Colonic mucosa (tissue), 4 donors: ENCODE measurements at places on chromosomes 6 and 20.
A peak's percentile ranks its signal among the peaks of the same experiment; 100 is the strongest.

DNA sequence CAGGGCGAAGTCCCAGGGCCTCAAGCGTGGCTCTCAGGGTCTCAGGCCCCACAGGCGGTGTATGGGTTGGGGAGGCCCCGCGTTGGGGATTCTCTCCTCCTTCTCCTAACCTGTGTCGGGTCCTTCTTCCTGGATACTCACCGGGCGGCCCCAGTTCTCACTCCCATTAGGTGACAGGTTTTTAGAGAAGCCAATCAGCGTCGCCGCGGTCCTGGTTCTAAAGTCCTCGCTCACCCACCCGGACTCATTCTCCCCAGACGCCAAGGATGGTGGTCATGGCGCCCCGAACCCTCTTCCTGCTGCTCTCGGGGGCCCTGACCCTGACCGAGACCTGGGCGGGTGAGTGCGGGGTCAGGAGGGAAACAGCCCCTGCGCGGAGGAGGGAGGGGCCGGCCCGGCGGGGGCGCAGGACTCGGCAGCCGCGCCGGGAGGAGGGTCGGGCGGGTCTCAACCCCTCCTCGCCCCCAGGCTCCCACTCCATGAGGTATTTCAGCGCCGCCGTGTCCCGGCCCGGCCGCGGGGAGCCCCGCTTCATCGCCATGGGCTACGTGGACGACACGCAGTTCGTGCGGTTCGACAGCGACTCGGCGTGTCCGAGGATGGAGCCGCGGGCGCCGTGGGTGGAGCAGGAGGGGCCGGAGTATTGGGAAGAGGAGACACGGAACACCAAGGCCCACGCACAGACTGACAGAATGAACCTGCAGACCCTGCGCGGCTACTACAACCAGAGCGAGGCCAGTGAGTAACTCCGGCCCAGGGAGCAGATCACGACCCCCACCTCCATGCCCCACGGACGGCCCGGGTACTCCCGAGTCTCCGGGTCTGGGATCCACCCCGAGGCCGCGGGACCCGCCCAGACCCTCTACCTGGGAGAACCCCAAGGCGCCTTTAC lies at the start of gene HLA-G:
HLA-G (plus strand) TSS at position 247 of the 892 bp plus-strand sequence; CDS start at position 267, 20 bp downstream.
- peak; percentile 64 for DNase-seq

- DNase-seq, result no peak
These were observed at the start of gene HSPA12B for GRCh38 chr20:3732327-3733118. TSS of gene HSPA12B (plus strand) at chr20:3732685. CDS start at chr20:3738675, 5,990 bp downstream.

- no peak for DNase-seq
These were observed 12.0 kb downstream of the PFDN4 start for GRCh38 chr20:54219751-54220426.

DNA sequence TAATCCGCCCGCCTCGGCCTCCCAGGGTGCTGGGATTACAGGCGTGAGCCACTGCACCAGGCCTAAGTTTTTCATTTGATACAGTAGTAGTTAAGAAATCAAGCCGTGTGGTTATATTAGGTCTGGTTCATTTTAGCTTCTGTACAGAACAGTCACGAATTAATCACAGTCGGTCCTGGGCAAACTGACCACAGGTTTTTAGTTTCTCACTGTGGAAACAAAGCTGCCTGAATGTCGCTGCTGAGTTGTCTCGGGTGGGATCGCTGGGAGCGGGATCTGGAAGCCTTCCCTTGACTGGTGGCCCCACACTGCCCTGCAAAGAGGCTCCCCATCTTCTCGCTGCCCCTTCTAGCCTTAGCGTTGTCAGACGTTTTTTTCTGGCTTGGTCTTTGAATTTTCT lies 18.6 kb downstream of the UCKL1 start:
- no peak for DNase-seq

- DNase-seq, result no peak
These were observed 57.5 kb upstream of the FUCA2 start for GRCh38 chr6:143569040-143569439.

DNA sequence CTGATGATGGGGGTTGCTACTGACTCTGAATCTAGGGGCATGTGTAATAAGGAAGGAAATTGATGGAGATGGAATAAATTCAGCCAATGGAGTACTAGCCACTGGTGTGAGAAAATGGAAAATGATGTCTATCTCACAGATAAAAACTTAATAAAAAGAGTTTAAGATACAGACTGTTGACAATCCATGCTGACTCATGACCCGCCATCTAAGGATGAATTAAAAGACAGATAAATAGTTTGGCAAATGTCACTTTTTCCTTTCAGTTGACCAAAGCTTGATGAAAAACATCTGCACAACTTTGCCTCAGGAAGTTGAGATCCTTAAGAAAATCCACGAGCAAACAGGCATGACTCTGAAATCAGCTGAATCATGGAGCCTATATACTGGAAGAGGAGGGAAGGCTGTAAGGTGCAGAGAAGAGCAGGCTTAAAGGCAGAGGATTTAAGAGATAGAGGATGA lies 82.6 kb upstream of the BMP5 start:
- no peak for DNase-seq
